ENCODE measurements at places on chromosomes 6 and 20.

- peak; percentile 34 for DNase-seq
Measured at GRCh38 chr20:25867776-25868649, 171.4 kb upstream of the ZNF337 start.

GRCh38 chr20:1702328-1702727 lies 44.7 kb upstream of the SIRPG start:
- peak; percentile 29 for DNase-seq

DNA sequence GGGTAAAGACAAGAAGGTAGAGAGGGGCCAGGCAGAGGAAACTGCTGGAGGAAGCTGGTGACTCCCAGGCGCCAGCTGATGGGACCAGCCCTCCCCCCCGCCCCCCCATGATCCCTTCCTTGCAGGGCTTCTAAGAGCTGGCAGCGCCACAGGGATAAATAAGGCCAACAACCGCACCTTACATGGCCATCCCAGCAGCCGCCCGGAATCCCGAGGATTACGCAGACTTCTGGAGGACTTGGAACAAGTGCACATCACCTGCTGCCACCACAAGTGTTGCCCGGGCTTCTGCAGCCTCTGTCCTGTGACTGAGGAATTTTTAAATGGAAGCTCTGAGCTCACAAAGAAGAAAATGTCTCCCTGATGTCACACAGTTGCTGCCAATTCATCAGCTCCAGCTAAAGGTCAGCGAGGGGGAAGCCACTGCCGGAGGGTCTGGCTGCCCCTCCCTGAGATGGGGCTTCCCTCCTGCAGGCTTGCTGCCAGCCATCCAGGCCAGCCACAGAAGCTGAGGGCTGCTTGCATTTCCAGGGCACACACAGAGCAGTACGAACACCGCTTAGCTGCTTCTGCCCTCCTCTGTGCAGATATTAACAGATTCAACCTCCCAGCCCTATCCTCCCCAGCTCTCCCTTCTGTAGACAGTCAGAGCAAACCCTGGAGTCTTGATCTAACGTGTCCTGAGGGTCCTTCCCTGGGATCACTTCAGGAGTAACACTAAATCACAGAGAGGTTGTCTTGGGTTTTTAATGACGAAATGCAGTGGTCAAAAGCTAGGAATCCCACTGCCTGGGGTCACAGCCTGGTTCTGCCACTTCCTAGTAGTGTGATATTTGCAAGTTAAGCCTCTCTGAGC lies 38.6 kb upstream of the PIM1 start:
- DNase-seq = peak; percentile 39

DNA sequence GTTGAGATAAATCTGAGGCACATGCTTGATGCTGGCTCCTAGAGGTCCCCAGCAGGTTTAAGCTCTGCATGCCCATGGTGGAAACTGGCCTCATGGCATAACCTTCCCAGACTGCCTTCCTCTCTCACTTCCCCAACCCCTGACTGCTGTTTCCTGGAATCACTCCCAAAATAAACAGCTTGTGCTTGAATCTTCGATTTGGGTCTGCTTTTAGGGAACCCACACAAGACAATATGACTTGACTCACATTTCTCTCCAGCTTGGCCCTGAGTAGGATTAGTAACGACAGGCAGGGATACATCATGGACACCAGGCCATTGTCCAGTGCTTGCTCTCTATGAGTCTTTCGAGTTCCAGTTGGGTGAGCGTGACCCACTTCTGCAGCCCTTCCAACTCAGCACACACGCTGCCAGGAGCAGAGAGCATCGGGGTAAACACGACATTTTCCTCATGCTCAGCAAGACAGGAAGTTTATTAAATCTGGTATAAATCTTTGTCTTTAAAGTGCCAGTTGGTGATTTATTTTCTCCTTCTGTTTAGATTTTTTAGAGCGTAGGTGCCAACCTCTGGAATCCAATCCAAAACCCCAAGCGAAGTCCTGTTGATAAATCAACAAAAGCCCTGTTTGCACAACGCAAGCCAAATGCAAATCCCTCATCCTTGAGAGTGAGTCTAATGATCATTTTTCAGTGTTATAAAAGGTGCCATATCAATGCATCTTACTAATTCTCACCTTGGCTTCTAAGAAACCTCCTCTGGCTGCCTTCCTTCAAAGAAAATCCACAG lies 135.0 kb downstream of the FOXA2 start:
- no peak for DNase-seq

- no peak for DNase-seq
Measured at GRCh38 chr6:134316733-134317431, 1.0 kb downstream of the SGK1 start.

GRCh38 chr20:62893700-62894099 lies 32.1 kb upstream of the TCFL5 start:
- no peak for DNase-seq

DNA sequence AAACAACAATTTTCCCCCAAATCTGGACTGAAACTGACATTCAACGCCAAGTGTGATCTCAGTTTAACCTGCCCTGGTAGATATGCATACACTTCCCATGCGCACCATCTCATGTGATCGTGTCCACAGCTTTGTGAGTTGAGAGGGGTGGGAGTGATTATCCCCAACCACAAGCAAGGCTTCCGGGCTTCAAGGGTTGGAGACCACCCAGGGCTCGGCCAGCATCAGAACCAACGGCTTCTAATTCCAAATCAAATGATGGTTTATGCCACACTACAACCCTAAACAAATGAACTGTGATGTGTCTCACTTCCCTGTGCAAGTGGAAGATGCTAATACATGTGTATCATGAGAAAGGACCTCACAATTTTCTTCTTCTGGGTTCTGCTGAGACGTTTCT lies 515 bp upstream of the TGM3 start:
- DNase-seq = no peak

GRCh38 chr20:7346562-7346961 lies 579.1 kb downstream of the BMP2 start:
- no peak for DNase-seq

- no peak for DNase-seq
Measured at GRCh38 chr6:94893327-94893726, 684.0 kb upstream of the MANEA start.

- DNase-seq = no peak
Measured at GRCh38 chr20:35021063-35021462, 65.4 kb downstream of the MYH7B start.

- DNase-seq = no peak
Measured at GRCh38 chr6:107532706-107533105, 42.8 kb downstream of the SOBP start.

GRCh38 chr20:52895701-52896100 lies 76.5 kb upstream of the TSHZ2 start:
- DNase-seq = no peak

- DNase-seq = no peak
Measured at GRCh38 chr6:163420289-163420614, 5.7 kb downstream of the QKI start.

DNA sequence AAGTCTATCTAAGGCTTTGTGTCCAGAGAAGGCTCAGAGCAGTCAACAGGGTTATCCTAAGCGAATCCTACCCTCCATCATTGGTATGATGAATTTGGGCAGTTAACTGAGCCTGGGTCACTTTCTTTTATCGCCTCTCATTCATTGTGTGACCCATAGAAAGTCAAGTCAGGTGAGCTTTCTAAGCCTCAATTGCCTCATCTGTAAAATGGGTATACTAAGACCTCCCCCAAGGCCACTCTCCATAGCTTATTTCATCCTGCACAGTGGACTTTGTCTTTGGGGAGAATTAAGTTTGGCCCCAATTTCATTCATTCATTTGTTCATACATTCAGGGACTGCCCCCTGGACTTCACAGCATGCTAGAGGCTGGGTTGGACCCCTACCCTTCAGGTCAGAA lies 110.5 kb downstream of the DHX35 start:
- no peak for DNase-seq

DNA sequence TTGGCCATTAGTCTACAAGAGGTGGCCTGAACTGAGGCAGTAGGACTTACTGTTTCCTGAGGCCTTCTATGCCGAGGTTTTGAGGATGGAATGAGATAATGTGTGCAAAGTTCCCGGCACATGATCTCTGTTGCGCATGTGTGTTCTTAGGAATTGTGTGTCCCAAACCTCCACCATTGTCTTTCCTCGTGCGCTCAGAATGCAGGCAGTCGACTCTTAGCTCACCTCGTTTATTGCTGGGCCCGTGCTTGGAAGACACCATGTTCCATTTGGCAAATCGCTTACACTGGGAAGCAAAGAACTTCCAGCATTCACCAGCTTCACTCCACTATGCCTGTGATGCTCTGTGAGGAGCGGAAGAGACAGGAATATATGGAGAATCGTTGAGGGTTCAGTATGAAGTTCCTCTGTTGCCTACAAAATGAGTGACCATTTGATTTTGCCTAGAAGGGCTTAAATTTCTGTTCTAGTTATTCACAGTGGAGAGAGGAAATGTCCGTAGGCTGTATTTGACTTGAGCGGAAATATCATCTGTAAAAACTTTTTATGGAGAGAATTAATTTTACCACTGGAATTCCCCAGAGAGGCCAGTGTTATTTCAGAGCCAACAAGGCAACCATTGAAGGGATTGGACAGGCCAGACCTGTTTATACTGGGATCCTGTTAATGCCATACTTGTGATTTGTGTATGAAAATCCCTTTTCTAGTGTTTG lies 75.7 kb upstream of the CLDN20 start:
- DNase-seq = no peak

GRCh38 chr20:58633161-58634053 lies 17.7 kb upstream of the STX16 start:
- no peak for DNase-seq

DNA sequence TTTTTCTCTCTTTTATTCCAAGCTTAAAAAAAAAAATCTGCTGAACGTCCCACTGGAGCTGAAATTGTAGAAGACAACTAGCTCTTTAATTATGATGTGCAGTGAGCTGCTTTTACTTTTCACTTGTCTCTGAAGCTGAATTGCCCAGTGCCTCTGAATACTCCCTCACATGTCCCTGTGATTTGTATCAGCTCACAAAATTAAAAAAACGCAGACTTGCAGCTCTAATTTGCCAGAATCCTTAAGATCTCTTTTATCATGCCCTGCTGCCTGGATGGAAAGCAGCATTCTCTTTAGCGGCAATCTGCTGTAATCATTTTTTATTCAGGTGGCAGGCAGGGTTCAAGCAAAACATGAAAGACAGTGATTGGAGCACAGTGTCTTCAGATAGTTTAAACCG lies 443.8 kb upstream of the SPTLC3 start:
- DNase-seq = no peak

DNA sequence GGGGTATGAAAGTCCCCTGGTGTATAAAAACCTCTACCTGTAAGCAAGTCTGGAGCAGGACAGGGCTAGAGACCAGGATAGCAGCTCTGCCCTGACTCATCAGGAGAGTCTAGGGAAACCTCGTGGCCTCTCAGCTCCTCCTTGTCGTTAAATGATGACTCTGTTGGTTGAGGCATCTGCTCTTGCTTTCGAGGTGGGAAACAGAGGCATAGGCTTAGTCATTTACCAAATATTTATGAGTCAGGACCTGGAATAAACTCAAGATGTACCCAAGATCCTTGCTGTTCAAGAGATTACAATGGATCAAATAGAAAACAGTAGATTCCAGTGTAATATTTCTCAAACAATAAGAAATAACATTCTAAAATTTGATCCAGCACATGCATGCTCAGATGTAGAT lies 5.5 kb downstream of the MANBAL start:
- peak; percentile 90 for DNase-seq

GRCh38 chr20:1166948-1167720 lies 17.6 kb downstream of the TMEM74B start:
- DNase-seq = no peak

DNA sequence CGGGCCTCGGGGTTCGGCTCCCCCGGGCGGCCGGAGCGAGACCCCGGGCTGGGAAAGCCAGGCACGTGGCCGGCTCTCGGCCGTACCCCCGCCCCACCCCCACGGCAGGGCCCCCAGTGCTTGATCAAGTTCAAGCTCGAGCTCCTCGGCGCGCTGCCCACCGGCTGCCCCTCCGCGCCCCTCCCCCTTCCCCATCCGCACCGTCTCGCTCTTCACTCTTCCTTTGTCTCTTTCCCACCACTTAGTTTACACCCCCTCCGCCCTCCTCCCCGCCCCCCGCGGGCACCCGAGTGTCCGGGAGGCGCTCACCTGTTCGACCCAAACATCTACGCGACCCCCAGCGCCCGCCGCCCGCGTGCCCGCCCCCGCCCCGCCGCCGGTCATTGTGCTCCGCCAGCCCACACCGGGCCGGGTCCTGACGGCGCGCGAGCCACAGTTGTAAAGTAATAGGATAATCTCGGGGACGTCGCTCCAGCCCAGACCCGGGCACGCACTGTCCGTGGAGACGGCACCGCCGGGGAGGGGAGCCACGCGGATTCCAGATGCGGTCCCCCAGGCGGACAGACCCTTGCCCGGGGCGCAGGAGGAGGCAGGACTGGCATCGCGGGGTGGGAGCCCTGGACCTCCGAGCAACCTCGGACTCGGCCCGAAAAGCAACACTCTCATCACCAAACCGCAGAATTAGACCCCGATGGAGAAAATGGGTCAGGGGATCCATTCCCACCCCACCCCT lies 100.7 kb downstream of the NOL4L start:
- DNase-seq = no peak

DNA sequence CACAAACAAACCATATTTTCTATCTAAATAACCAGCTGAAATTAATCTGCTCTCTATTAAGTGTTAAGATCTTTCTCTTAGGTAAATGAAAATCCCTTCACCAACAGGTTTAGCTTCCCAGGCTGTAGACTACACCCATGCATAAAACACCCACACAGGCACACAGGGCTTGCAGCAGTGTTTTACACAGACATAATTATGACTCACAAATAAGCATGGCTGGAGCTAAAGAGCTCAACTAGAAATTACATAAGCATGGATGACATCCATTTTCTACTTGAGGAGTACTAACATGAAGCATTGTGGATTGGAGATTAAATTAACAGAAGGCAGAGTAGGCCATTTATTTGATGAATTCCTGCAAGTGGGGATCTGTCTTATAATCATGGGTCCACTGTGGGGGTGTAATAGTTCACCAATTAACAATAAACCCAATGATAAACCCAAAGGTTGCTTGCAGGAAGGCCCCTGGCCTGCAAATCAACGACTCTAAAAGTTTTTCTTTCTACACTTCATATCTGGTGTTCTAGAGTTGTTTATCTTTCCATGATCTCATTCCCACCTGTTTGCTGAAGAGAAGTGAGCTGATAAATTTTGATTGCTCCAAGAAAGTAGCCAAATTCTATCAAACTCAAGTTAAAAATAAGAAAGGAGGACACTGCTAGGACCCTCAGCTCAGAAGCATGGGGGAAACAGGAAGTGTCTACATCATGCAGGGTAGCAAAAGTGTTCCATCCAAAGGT lies 33.8 kb upstream of the E2F3 start:
- no peak for DNase-seq

- DNase-seq = no peak
Measured at GRCh38 chr6:4114123-4114522, 21.3 kb downstream of the ECI2 start.

Data from astrocyte of the cerebellum (primary cell).